NCI-H1436 (cell line): ENCODE measurements at places on chromosomes 1 and 21.

GRCh38 chr1:114097109-114097508, 56.6 kb downstream of the SYT6 start:
- no peak for DNase-seq

DNA sequence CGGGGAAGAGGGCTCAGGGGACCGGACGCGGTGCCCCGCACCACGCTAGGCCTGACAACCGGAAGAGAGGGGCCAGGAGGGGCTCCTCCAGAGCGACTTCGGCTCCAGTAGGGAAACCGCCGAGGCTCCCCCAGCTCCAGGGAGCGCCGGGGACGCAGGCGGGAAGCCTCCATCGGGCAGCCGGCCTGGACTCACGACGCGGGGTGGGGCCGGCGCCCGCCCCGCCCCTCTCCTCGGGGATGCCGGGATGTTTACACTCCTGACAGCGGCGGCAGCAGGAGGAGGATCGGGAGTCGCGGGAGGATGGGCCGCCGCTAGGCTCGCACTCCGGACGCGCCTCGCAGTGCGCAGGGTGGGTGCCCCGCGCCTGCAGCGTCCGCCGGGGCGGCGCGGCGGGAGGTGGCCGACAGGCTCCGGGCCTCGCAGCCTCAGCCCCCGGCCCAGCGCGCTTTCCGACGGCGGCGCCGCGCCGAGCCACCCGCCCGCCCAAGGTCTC, at the start of gene NEK7:
Gene NEK7 (plus strand): TSS at position 254 of the 496 bp plus-strand sequence. CDS start 75,583 bp downstream, outside the sequence.
- DNase-seq: peak; percentile 81

DNA sequence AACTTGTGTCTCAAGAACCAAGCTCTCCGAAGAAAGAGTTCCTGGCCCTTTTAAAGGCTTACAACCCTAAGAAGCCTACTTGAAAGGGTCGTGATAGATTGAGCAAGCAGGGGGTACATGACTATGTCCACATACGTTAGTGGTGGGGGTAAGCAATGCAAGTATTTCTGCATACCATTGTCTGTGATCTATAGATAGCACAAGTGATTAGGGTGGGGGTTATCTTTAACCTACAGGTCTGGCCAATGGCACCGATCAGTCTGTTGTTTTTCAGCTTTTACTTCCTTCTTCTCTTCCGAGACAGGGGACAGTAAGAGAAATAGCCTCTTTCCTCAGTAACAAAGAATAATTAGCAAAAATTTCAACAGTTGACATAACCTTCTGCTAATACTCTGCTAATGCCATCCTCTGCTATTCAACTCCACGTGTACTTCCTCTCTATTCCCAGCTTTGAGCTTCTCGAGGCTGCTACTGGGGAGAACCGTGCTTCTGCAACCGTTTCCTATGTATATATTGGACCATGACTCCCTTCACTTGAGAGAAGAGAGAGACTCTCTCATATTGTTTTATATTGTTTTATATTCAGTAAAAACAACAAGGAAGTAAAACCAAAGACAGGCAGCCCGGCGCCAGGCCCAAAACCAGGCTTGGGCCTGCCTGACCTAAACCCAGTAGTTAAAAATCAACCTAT, 727.7 kb upstream of the NCAM2 start:
- no peak for DNase-seq

DNA sequence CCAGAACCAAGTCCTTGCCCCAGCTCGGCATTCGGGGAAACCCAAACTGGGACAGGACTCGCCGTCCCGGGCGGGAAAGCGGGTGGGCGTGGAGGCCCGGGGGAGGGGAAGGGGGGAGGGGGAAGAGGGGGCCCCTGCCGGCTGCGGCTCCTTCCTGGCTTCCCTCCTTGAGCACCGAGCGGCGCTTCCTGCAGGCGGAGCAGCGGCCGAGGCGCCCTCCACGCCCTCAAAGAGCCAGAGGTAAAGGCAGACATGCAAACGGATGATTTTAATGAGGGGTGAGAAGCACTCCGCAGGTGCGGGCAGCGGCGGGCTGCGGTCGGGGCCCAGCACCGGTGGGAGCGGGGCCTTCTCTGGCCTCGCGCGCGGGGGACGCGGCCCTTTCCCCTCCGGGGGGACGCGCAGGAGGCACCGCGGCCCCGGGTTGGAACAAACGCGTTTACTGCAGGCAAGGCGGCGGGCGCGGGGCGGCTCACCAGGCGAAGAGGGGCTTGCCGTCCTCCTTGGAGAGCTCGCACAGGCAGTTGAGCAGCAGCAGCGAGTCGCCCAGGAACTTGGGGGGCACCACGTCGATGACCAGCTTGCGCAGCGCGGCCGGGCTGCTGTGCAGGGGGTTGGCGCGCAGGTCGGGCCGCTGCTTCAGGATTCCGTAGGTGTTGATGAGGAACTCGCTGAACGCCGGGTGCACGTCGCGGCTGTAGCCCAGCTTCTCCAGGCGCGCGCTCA, 5.7 kb upstream of the FTCD start:
- DNase-seq: no peak

- DNase-seq: no peak
These were observed 501.3 kb downstream of the OMA1 start for GRCh38 chr1:58045094-58045705.

- DNase-seq: no peak
These were observed 21.9 kb downstream of the CEPT1 start for GRCh38 chr1:111161843-111162487.

- DNase-seq: no peak
These were observed 60.7 kb downstream of the KIF1B start for GRCh38 chr1:10271090-10271489.

GRCh38 chr1:9589144-9589718, 520 bp downstream of the TMEM201 start:
- DNase-seq: no peak

DNA sequence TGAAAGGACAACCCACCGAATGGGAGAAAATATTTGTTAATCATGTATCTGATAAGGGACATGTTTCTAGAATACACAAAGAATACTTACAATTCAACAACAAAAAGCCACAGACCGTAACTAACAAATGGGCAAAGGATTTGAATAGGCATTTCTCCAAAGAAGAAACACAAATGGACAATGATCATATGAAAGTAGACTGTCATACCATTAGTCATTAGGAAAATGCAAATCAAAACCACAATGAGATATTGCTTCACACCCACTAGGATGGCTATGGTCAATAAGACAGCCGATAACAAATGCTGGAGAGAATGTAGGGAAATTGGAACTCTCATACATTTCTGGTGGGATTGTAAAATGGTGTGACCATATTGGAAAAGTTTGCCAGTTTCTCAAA, 367.2 kb upstream of the SGIP1 start:
- no peak for DNase-seq

DNA sequence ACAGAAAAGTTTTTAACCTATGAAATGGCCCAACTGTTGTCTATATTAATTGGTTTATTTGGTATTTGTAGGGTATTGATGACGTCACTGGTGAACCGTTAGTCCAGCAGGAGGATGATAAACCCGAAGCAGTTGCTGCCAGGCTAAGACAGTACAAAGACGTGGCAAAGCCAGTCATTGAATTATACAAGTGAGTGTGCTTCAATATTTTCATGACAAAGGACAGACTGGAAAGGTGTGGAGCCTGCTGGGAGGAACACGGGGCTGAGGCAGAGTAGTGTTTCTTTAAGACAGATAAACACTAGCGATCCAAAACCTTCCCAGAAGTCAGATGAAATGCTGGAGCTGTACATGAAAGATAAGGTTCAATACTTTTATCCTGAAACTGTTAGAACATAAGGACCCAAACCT, 76.7 kb downstream of the AK4 start:
- no peak for DNase-seq

DNA sequence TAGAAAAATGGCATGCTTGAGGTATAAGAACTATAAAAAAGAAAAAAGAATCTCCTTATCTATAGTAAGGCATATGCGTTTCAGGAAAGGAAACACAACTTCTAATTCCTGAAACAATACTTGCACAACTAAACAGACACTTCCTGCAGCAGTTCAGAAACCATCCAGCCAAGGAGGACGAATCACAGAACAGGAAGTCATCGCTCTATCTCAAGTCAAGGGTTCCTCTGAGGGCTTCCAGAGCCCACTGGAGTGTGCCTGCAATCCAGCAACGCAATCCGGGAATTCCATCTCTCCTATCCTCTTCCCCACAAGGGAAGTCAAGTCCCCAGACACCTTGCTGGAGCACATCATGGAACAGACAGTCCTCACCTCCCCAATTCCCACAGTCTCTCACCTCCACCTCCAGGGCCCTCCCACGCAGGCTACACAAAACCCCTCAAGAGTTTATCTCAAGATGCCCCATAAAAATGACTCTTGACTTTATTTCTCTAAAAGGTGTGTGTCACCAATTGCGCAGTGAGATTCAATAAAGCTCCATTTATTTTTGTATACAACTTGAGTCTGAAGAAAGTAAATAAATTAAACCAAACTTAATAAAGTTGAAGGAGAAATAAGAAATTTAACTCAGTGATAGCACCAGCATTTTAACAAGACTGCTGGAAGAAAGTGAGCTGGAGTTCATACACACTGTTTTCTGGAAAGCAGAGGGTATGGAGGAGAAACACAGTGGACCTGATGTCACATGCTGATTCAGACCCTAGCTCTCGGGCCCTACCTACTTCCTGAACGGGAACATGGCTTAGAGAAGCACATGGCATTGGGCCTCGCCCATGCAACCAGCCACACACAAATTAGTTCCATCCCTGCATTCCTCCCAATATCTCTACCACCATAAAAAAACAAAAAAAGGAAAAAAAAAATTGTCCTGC, 39.9 kb downstream of the SIPA1L2 start:
- DNase-seq: no peak

GRCh38 chr1:91133248-91133647, 111.4 kb upstream of the ZNF644 start:
- no peak for DNase-seq

DNA sequence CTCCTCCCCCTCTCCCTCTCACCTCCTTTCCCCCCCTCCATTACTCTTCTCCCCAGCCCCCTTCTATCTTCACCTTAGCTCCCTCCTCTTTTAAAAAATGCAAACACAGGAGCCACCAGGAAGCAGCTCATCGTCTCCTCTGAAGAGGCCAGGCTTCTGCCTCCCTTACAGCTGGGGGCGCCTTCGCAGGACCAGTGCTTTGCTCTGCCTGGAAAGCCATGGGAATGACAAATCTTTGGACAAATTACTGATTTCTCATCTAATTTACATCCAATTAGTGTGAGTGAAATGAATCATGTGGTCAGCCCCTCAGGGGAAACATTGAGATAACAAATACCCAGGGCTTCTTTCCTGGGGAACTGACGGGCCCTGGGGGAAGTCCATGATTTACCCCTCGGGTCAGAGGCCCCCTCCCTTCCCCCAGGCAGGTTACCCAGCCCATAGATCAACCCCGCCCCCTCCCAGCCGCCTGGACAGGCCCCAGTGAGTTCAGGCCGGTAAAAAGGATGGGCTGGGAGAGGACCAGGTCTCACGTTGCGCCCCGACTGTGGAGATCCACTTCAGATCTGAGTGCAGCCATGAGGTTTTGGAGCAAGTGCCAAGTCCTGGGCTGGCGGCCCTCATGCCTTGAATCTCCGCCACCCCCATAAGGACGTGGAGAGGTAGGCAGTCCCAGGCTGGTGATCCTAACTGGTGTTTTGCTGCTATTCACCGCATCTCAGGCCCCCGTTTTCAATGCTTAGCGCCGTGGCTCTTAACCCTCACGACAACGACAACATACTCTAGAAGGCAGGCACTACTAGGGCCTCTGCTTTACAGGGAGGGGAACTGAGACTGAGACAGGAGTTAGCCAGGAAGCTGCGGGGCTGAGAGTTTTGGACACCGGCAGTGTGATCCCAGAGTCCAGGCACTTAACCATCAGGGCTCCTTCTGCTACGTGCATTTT, 300.8 kb downstream of the RRAGC start:
- DNase-seq: no peak

- DNase-seq: no peak
These were observed 58.7 kb upstream of the APOBEC4 start for GRCh38 chr1:183711741-183712361.

- DNase-seq: no peak
These were observed 360 bp downstream of the GJC2 start for GRCh38 chr1:228150120-228150460.

GRCh38 chr1:77283701-77284425, 2.0 kb downstream of the AK5 start:
- no peak for DNase-seq

DNA sequence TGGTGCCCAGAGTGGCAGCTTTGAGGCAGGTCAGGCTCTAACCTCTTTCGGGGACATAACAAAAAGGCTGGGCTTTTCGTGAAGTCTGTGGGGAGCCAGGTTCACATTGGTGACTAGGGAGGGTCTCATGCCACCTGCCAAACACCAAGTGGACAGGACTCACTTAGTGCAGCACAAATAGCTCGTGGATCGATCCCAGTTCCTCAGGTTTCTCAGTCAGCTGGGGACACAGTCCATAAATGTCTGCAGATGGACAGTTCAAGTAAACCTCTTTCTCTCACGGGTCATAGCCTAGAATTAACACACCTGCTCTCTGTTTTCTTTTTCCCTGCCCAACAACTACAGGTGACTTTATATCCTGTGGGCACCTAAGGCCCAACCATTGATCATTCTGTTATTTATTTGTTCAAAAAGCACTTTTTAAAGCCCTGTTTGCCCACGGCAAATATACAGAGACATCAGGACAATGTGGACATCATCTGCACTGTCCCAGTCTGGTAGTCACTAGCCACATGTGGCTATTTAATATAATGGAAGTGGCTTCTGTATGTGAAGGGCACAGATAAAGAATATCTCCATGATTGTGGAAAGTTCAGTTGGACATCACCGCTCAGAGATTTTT, 53.5 kb downstream of the CAPN2 start:
- no peak for DNase-seq

- DNase-seq: no peak
These were observed 28.1 kb downstream of the CFAP74 start for GRCh38 chr1:1975535-1975934.

DNA sequence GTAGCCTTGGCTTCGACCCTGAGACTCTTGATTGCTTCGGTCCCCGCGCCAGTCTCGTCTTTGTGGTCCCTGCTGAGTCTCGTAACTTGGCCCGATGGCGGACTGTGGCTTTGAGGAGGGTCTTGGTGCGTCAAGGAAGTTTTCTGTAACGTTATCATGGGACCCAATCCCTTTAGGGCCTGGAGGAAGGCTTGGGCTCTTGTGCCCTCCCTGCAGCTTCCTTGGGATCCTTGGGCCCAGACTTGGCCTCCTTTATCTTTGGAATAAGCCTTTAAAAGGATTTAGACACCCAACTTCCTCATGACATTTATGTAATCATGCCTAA, 371 bp downstream of the ZMPSTE24 start:
- no peak for DNase-seq

DNA sequence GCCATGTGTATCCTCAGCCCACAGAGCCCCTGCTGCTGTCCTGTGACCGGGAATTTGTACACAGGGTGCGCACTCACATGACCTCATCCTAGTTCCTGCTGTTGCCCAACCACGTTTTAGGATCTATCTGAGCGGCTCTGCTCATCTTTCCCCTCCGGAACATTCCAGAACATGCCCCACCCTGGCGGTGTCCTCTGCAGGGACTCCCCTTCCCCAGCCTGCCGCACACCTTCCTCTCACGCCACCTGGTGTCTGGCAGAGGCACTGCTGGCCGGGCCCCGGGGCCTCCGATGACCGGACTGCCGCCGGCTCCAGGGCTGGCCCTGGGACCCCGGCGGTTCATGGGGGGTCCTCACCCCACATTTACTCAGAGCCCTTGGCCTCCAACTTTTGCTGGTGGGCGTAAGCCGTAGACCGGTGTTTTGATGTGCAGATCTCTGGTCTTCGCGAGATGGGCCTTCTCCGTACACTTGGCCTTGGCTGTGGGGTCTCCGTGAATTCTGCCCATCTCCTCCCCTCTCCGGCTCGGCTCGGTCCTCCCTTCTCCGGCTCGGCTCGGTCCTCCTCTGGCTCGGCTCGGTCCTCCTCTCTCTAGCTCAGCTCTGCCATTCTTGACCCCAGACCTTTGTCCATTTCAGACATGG, 29.5 kb downstream of the ARHGEF16 start:
- peak; percentile 22 for DNase-seq

GRCh38 chr1:221327954-221328353, 413.9 kb downstream of the DUSP10 start:
- peak; percentile 94 for DNase-seq
